Posterior vena cava (tissue), 2 donors: ENCODE measurements at places on chromosomes 1 and 21. TPM values are rescaled to one million over a fixed set of nuclear protein-coding genes. Genes with fewer than 3 reads are reported as not detected.

IGSF3 gene
- 3.0 TPM for total RNA-seq

LRRC3 gene
- 1.5 TPM for total RNA-seq

GBP3 gene
- total RNA-seq, result 28.4 TPM

TSPEAR gene
- total RNA-seq, result 0.48 TPM

OR2T11 gene
- not detected for total RNA-seq

DNTTIP2 gene
- total RNA-seq, result 48.3 TPM

RPE65 gene
- not detected for total RNA-seq

MTARC2 gene
- 11.8 TPM for total RNA-seq

UHMK1 gene
- total RNA-seq, result 27.5 TPM

LCE2A gene
- not detected for total RNA-seq

FCGR1A gene
- total RNA-seq, result 11.2 TPM

TFAP2E gene
- total RNA-seq, result 0.65 TPM

UBE2J2 gene
- 32.0 TPM for total RNA-seq

SELP gene
- total RNA-seq, result 14.2 TPM

KCNE2 gene
- total RNA-seq, result not detected

C4BPB gene
- 3.3 TPM for total RNA-seq

ATP6V1G3 gene
- not detected for total RNA-seq

CHRM3 gene
- total RNA-seq, result 1.4 TPM

CHI3L1 gene
- total RNA-seq, result 30.3 TPM

MSH4 gene
- total RNA-seq, result 0.37 TPM

SPATA6 gene
- total RNA-seq, result 22.2 TPM

FOXD2 gene
- 0.37 TPM for total RNA-seq

MINDY1 gene
- total RNA-seq, result 17.3 TPM

TGFBR3 gene
- 86.7 TPM for total RNA-seq
